ENCODE measurements at places on chromosomes 7 and 10.
A peak's percentile ranks its signal among the peaks of the same experiment; 100 is the strongest.

DNA sequence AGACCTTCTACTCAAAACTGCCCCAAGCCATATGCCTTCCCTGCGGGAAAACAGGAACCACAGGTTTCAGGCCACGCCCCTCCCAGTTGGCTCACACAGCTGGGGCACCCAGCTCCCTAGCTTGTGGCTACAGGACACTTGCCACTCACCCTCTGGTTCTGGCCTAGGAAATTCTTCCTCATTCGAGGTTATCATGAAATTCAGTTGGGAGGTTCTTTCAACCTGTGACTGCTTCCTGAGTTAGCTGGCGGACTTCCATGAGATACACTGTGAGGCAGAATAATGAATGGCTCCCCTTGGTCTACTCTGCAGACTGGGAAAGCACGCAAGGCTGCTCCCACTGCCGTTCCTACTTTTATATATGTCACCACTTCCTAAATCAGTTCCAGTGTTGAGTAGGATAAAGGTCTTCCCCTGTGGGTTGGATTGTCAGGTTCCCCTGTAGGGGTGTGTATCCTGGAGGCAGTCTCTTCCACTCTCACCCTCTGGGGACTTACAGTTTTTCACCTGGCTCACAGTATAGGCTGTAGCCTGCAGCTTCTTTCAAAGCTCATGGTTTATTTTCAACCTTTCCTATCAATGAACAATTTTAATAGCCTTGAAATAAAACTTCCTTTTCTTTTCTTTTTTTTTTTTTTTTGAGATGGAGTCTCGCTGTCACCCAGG, 37.0 kb downstream of the GPR22 start:
- DNase-seq = peak; percentile 26

DNA sequence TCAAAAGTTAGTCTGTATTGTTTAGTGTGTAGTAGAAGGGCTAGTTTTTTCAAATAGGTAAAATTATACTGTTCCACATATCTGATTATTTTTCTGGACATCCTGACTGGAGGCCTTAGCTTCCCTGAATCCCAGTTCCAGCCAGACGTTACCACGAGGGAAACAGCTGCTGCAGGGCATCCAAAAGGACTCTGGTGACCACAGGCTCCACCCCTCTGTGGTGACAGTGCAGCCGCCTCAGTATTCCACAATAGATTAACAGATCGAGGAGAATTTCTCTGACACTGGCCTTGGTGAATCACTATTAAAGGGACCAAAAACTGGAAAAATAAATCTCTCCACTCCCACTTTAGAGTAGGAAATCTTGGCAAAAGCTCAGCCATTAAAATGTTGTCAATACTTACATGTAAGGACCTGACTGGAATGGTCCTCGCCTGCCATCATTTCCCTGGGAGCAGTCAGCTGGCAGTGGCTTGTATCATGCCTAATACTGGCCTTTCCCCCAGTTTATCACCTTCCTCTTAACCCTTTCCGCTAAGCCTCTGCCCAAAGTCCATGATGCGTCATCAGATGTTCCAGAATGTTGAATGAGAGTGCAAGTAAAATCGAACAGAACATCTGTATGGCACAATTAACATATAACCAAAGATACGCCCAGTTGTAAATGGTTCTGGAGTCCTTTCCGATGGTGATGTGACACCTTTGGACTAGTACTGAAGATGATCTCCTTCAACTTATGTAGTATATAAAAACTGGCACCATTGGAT, 31.6 kb downstream of the ENO4 start:
- no peak for DNase-seq

DNA sequence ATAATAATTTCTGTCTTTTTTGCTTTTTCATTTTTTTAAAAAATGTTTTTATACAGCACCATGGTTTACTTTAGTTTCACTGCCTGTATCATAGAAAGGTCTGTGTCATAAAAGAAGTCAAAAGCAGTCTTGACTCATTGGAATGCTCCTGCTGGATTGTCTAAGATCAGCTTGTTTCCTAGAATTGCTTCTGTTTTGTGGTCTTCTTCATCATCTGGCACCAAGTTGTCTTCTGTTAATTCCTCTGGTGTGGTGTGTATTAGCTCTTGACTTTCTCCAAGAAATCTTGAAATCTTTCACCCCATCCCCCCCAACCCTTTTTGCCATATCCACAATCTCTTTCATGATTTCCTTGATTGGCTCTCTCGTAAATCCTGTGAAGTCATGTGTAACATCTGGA, 250.3 kb upstream of the CXCL12 start:
- no peak for DNase-seq

- DNase-seq = no peak
These were observed 897.9 kb upstream of the AUTS2 start for GRCh38 chr7:68700414-68700813.

- no peak for DNase-seq
These were observed 115.1 kb upstream of the NPS start for GRCh38 chr10:127434006-127434405.

- DNase-seq = no peak
These were observed 20.9 kb downstream of the MORN4 start for GRCh38 chr10:97612386-97612785.

- no peak for DNase-seq
These were observed 67.9 kb upstream of the SRRM3 start for GRCh38 chr7:76133839-76134238.

GRCh38 chr7:142669074-142669654, 80.1 kb upstream of the PRSS1 start:
- no peak for DNase-seq

DNA sequence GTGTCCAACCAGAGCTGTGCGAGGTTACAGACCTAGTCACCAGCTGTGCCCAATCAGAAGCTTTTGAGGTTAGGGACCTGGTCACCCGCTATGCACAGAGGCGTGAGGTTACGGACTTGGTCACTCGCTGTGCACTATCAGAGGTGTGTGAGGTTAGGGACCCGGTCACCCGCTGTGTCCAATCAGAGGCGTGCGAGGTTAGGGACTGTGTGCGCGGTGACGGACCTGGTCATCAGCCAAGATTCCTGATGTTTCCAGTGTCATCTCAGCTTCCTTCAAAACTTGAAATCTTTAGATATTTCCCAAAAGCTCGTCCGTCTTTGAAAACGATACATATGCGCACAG, 182.1 kb downstream of the DIP2C start:
- no peak for DNase-seq

DNA sequence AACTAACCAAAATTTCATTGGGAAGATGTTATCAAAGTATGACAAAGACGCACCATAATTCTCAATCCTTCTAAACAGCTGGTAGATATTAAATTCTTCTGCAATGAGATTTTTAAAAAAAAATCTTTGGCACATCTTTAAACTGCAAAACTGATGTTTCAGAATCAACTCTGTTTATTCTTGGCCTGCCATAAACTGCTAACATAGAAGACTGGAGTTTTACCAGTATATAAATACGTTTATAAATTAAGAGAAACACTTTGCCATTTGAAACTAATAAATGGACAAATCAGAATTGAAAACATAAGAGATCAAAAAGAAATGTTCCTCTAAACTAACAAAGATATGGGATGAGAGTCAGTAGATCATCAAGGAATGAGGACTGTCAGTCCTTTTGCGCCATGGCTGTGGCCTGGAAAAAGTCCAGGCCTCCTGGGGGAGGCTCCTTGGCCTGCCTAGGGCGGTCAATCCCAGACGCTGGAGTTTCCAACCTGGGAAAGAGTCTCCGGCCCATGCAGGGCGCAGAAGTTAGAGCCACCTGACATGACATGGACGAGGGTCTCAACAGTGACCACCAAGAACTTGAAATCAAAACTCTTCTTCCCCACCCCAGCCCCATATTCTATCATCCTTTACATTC, 34.2 kb upstream of the NEBL start:
- DNase-seq = peak; percentile 36

- peak; percentile 31 for DNase-seq
These were observed 88.5 kb downstream of the TCERG1L start for GRCh38 chr10:131222986-131223385.

DNA sequence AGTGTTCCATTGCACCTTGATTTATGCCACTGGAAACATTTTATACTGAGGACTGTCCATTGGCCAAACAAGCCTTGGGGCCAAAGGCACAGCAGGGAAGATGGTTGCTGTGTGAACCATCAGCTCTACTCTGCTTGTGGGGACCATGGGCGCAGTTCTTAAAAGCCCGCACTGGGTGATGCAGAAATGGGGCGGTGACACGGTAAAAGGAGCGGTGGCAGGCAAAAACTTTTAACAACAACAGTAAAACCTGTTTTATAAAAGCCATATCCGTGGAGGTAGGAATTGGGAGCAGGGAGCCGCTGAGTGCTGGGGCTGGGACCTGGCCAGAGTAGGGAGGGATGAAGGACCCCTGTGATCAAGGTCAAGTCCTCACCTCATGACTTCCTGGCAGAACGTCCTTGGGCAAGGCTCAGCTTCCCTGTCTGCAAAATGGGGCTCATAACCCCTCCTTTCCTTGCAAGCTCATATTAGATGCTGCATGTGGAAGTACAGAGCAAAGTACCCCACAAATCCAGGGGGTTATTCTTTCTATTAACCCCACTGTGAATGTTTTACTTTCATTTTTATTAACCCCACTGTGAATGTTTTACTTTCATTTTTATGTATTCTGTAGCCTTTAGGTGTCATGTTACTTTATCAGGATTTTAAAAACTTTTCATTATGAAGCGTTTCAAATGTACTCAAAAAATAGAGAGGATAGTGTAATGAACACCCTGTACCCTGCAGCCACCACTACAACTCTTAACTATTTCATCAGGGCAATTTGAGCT, 78.3 kb downstream of the GRK5 start:
- DNase-seq = peak; percentile 44

DNA sequence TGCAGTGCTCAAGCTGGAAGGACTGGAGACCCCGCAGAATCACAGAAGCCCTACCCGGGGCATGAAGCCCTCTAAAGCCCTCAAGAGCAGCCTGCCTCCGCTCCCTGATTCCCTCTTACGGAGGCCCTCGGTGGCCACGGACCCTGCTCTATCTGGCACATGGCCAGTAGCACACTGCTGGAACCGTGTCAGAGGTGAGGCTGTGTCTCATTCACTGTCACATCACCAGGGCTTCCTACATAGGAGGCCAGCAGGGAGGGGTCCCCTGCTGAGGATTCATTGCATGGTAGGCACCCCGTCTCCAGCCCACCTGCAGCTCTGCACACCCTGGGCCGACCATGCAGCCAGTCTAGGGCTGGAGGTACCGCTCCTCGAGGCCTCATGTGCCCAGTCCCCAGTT, 259.2 kb downstream of the TNS3 start:
- DNase-seq = no peak

DNA sequence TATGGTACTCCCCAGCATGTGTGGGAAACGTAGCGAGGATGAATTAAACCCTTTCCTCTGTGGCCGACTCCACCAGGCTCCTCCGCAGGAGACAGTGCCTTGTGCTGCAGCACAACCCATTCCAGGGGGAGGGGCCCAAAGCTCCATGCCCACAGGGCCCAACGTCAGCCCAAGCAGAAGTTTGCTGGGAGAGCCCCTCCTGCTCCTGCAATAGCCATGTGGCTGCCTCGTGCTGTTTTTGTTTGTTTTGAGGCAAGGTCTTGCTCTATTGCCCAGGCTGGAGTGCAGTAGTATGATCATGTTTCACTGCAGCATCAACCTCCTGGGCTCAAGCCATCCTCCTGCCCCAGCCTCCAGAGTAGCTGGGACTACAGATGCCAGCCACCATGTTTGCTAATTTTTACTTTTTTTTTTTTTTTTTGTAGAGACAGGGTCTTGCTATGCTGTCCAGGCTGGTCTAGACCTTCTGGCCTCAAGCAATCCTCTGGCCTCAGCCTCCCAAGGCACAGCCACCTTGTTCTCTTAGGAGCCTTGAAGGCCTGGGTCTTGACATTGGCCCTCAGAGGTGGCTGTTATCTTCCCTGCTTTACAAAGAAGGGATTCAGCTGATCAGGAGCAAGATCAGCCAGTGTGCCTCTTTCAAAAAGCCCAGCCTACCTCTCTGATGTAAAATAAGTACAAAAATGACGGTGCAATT, 102.8 kb downstream of the DYNC2I1 start:
- no peak for DNase-seq

- DNase-seq = no peak
These were observed 4.8 kb upstream of the CAMK1D start for GRCh38 chr10:12344375-12345110.

GRCh38 chr7:75611557-75612178, 119.5 kb downstream of the SPDYE5 start:
- DNase-seq = peak; percentile 99

DNA sequence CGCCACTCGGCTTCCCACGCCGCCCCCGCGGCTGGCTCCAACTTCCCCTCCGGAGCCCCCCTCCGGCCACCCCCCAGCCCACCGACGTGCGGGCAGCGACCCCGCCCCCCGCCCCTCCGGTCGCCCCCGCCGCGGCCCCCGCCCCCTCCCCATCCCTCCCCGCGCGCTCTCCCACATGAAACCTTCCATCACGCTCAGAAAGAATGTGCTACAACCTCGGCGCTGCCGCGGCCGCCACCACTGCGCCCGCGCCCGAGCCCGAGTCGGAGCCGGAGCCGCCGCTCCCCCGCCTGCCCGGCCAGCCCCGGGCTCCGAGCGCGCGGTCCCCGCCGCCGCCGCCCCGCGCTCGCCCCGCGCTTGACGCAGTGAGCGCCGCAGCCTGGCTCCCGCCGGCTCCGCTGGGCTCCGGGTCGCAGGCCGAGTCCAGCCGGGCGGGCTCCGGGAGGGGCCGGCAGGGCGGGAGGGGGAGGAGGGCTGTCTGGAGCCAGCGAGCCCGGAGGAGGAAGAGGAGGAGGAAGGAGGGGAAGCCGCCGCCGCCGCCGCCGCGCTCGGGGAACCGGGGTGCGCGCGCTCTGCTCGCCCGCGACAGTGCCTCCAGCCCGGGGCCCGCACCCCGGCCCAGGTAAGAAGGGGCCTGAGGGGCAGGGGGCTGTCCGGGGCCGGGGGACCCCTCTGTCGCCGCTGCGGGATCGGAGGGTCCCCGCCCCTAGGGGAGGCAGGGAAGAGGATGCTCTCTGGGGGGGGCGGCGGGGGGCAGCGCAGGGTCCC, 4.3 kb upstream of the ELFN1 start:
- DNase-seq = peak; percentile 68

DNA sequence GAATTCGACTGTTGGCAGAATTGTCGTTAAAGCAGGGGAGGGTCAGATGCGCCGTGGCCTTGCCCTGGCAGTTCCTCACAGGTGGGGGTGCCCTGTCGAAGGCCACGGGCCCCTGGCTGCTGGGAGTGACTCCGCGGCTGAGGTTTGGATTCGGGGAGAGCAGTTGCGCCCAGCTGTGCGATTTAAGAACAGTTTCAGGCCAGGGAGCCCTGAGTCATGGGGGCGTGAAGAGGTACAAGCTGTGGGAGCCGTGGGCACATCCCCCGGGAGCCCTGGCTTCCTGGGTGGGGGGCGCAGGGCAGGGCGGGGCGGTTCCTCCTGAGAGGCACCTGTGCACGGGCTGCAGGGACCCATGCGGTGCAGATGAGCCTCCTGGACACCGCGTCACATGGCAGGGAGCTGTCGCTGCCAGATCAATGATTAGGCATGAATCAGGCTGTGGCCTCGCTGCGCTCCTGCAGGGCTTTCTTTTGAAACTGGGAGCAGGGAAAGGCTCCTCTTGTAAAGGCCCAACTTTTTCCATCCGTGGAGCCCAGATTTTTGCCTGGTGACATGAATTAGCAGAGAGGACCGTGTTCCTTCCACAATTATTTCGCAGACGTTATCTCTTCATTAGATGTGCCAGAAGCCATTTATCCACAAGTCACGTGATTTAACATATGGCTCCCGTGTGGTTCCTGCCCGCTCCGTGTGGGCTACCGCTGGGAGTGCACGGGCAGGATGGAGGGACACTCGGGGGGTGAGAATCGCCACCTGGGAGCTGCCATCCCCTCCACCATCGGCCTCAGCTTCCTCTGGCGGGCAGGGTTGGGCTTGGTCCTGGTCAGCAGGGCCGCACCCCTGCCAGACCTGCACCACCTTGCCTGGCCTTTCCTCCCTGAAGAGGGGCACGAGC, 918 bp downstream of the PWWP2B start:
- peak; percentile 81 for DNase-seq

GRCh38 chr7:134729895-134730294, 49.5 kb upstream of the CALD1 start:
- DNase-seq = no peak
